ENCODE measurements at places on chromosomes 7 and 10. TPM values are rescaled to one million over a fixed set of nuclear protein-coding genes. Genes with fewer than 3 reads are reported as not detected.

- H3K27me3 ChIP-seq, result no peaks in the 10 kb centered on the region
- no peaks in the 10 kb centered on the region for H3K4me1 ChIP-seq
- H3K36me3 ChIP-seq, result no peaks in the 10 kb centered on the region
- H3K4me3 ChIP-seq, result no peak overlapping the region
- H3K27ac ChIP-seq, result no peak overlapping the region
- ATAC-seq, result no peak
Observed at GRCh38 chr10:18620856-18621255, 30.5 kb downstream of the NSUN6 start.

GRCh38 chr7:14604606-14605005 is 297.9 kb downstream of the DGKB start:
- no peak overlapping the region for H3K27ac ChIP-seq
- no peak overlapping the region for H3K4me3 ChIP-seq

GRCh38 chr7:112481833-112482670 is 1.3 kb downstream of the LSMEM1 start:
- peak overlapping the region; percentile 41 for H3K27ac ChIP-seq
- H3K27me3 ChIP-seq, result no peaks in the 10 kb centered on the region
- ATAC-seq, result peak; percentile 86
- H3K4me3 ChIP-seq, result no peak overlapping the region
- H3K36me3 ChIP-seq, result peaks cover 9% of the 10 kb centered on the region
- peaks cover 19% of the 10 kb centered on the region for H3K4me1 ChIP-seq

DNA sequence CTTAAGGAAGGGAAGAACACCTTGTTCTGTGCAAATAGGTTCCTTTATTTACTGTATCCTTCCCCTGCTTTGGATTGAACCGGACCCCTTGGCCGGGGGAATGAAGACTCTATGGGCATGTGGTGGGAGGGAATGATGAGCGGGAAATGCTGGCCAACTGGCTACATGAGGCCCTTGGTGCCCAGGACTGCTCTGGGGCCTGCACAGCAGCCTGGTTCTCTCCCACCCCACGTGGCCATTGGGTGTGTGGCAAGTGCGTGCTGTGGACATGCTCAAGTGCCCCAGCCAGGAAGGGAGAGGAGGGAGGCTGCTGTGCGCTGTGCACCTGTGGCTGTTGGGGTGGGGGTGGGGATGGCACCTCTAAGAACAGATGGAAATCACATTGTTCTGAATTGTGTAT is 917.0 kb upstream of the GHITM start:
- no peaks in the 10 kb centered on the region for H3K27me3 ChIP-seq
- no peak overlapping the region for H3K4me3 ChIP-seq
- H3K27ac ChIP-seq, result no peak overlapping the region
- no peaks in the 10 kb centered on the region for H3K36me3 ChIP-seq
- H3K4me1 ChIP-seq, result no peaks in the 10 kb centered on the region

DNA sequence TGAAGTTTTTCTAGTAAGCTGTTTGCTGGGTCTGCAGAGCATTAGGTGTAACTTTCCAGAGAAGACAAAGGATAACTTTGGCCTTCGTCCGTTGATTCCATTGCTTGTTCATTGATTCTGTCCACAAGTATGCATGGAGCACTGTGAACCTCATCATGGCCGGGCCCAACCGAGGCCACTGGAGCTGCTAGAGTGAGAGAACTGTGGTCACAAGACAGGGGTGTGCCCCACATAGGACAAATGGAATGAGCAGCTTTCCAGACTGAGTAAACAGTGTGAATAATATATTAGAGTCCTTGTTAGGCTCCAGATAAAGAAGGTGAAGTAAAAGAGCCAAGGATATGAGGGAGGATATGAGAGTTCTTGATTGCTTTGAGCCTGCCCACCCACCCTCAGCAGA is 24.9 kb downstream of the MBL2 start:
- no peak overlapping the region for H3K27ac ChIP-seq
- no peak for ATAC-seq
- no peaks in the 10 kb centered on the region for H3K27me3 ChIP-seq

GRCh38 chr7:68205826-68206225 is 1209.2 kb downstream of the TYW1 start:
- no peak overlapping the region for H3K4me3 ChIP-seq
- no peaks in the 10 kb centered on the region for H3K36me3 ChIP-seq
- peaks cover 7% of the 10 kb centered on the region for H3K27me3 ChIP-seq
- H3K27ac ChIP-seq, result no peak overlapping the region

CYP3A4 gene
- total RNA-seq, result not detected

PKD2L1 gene
- not detected for total RNA-seq
